ENCODE measurements at places on chromosomes 4 and X.

DNA sequence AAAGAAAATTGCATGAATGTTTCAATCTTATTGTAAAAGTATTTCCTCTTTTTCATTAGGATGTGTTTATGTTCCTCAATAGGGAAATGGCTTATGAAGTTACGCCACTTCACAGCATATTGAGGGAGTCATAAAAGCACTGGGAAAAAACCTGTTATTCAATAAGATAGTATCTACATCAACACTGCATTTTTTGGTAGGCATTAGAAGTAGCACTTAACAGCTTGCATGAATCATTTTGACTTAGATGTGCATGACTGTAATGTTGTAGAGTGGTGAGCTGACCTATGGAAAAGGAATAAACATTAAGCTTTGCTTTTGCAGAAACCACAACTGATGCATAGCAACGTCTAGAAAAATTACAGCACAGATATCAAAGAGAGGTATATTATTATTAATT lies 111.2 kb upstream of the GRXCR1 start:
- no peak for DNase-seq

- no peak for DNase-seq
These were observed 43.7 kb upstream of the FRMD7 start for GRCh38 chrX:132171478-132171877.

- no peak for DNase-seq
These were observed 35.7 kb upstream of the BMP15 start for GRCh38 chrX:50874876-50875275.

DNA sequence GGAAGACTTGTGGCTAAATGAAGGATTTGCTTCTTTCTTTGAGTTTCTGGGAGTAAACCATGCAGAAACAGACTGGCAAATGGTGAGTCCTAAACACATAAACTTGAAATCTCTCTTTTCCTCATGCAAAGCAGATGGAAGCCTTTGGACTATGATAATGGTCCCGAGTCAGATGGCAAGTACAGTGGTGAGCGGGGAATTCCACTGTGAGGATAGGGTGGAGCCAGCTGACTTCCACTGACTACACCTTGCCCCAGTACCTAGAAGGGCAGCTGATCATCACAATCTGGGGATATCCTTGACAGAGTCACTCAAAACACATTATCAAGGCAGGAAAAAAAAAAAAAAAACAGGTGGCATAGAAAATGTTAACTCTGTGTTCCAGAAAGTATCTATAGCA lies 34.3 kb downstream of the ENPEP start:
- no peak for DNase-seq

GRCh38 chrX:1597345-1598020 lies 6.1 kb downstream of the AKAP17A start:
- no peak for DNase-seq

- DNase-seq = no peak
These were observed 7.2 kb downstream of the SYN1 start for GRCh38 chrX:47612418-47612817.

DNA sequence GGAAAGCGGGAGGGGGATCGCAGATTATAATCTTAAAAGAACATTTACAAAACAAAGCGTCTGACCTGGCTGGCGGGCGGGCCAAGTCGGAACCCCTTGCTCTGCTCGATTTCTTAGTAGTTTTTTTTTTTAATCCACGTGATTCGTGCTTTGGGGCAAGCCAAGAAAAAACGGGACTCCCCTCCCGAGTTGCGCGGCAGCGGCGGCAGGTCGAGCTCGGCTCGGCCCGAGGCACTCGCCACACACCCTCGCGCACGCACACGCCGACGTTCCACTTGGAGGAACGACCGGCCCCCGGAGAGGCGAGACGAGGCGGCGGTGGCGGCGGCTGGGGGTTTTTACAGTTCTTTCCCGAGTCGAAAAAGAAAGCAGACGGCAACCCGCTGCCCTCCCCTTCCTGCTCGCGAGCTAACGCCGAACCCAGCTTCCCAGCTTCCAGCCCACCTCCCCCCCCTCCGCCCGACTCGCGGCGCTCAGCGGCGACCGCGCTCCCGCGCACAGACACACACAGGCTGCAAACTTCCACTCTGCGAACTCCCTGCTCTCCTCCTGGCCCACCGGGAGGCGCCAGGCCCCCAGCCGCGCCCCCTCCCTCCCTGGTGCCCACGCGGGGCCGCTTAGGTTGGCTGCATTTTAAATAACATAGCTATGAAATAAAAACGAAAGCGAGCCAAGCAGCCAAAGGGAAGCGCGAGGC lies 1.2 kb downstream of the BCOR start:
- DNase-seq = no peak

DNA sequence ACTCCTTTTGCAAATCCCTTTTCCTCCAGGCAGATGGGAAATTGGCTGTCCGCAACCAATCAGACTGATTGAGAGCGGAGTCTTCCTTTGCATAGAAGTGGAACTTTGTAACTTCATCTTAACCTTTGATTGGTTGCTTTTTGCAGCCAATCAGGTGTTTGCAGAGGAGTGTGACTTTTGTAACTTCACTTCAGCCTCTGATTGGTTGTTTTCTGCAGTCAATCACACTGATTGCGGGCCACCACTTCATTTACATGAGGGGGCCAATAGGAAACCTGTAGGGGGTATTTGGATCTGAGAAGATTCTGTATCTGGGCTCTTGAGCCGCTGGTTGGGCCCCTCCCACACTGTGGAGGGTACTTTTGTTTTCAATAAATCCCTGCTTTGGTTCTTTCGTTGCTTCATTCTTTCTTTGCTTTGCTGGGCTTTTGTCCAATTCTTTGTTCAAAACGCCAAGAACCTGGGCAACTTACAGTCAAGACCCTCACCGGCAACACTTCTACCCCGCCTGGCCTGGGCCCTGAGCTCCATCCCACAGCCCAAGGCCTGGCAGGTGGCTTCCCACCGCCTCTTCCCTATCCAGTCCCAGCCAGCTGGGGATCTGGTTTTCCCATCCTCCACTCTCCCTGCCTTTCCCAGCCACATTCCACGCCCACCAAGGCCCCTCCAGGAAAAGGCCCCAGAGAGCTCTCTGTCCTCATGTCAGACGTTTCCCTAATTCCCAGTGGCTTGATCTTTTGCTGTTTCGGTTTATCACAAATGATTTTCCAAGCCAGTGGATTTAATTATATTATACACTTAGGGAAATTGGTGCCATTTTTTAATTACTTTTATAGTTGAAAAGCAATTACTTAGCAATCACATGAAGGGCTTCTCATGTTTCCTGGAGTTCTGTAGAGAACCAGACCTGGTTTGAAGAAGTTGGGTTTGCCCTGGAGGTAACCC lies 110.2 kb upstream of the STX18 start:
- DNase-seq = no peak

GRCh38 chrX:55767100-55767499 lies 49.6 kb downstream of the RRAGB start:
- no peak for DNase-seq

- no peak for DNase-seq
These were observed 585.7 kb downstream of the IL15 start for GRCh38 chr4:142222127-142222526.

DNA sequence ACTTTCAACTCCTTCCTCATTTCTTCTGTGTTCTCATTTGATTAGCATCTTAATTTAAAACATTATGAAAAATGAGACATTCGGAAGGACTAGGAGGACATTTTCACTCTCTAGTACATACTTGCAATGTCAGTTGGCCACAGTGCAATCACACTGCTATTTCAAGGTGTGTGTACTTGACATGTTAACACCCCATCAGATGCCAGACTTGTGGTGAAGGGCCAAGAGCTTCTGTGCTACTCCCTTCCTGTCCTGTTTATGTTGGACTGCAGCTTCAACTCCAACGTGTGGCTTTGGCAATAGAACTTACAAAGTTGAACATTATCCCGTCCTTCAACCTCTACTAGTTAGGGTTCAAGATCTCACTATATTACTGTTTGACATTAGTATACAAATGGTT lies 221.0 kb downstream of the PALLD start:
- DNase-seq = no peak

GRCh38 chr4:37978248-37978924 lies 18.2 kb downstream of the PTTG2 start:
- no peak for DNase-seq

Measured in AG09319 (cell line).